ENCODE measurements at places on chromosomes 13 and 19. TPM values are rescaled to one million over a fixed set of nuclear protein-coding genes. Genes with fewer than 3 reads are reported as not detected.
A peak's percentile ranks its signal among the peaks of the same experiment; 100 is the strongest.

- peak; percentile 74 for DNase-seq
Observed at GRCh38 chr13:110538632-110539031, 22.9 kb downstream of the RAB20 start.

- no peak for DNase-seq
Observed at GRCh38 chr19:52464798-52465470, 11.6 kb downstream of the ZNF578 start.

CRX gene
- total RNA-seq: not detected

GRCh38 chr13:20206698-20207235 is 14.0 kb upstream of the GJB2 start:
- DNase-seq: no peak

DNA sequence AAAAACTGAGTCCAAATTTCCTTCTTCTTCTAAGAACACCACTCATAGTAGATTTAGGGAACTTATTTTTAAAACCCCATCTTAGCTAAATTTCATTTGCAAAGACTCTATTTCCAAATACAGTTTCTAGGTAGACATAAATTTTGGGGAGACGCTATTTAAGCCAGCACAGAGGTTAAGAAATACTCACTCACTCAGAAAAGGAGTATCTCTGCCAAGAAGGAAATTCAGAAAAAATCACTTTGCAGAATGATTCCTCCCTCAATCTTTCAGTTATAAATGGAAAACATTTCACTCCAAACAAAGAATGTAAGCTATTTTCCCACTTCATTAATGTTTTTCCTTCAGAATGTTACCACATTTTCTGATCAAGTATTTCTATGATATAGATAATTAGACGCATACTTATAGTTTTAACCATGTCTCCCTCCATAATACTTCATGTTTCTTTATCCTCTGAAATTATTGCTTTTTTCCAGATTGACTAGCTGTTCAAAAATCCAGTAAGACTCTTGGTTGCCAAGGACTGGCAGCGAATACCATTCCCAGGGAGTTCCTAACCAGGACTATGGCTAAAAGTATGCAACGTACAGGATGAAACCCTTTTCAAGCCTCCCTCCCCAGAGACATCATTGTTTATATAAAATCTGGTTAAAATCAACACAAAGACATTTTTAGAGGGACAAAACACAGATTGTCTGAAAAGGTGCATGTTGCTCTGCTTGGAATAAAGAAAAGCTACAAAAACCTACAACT is 52.5 kb upstream of the RXFP2 start:
- DNase-seq: no peak

- no peak for DNase-seq
Observed at GRCh38 chr13:69213396-69213795, 894.2 kb upstream of the ATXN8OS start.

NCR1 gene
- total RNA-seq: not detected

DNA sequence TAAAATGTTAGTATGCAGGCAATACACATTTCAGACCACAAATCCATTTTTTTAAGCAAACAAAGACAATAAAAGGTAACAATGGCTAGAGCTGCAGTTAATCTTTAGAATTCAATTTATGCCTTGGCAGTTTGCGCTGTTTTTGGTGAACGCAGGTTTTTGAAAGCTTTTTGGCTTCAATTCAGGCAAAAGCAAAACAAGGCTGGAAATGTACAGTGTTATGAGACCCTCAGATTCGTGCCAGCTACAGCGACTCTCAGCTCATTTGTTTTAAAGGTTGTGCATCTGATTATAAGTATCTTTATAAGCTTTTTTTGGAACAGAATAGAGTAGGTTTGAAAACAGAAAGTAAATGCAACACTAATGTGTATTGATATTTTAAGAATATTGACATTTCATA is 63.6 kb upstream of the SOX1 start:
- no peak for DNase-seq

DNA sequence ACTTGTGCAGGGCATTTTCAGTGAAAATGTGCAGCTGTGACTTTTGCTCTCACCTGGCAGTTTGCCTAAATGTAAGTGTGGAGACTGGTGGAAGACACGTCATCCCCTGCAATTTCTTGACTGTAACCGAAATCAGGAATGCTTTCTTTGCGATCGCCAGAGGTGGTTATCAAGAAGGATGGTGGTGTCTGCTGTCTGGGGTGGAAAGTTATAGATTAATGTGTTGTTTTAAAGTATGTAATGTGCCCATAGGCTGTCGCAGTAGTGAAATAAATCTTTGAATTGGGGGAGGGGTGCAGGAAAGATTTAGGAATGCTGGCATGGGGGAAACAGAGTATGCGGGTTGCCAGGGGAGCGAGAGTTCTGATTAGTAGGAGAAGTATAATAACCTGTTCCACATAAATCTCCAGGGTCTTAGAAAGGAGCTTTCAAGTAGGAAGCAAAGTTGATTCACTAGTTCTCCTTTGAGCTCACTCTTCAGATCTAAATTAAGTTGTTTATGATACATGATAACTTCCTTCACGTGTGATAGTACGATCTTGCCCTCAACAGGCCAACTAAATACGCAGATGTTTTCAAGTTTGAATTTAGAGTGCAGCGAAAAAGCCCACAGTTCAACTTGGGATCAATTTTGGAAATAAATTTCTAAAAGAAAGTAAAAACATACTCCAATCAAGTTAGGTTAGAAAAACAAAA is 1520.0 kb upstream of the SLC10A2 start:
- no peak for DNase-seq

OR7E24 gene
- not detected for total RNA-seq

SIAH3 gene
- total RNA-seq: not detected

DNA sequence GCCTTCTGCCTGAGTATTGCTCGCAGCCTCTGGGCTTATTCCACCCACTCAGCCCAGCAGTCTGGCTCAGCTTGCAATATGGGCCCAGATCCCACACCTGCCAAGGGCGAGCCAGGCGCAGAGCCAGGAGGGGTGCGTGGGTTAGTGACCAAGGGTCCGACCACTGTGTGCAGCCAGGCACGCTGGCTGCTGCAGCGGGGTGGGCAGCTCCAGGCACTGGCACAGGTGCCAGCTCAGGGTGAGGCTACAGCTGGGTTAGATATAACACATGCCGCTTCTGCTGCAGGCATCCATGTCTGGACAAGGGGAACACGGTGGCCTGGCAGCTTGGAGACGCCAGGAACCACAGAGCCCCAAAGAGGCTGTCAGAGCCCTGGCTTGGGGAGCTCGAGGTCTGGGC is 12.6 kb upstream of the URAD start:
- DNase-seq: no peak

KIR3DL1 gene
- total RNA-seq: not detected

DAND5 gene
- total RNA-seq: 9.1 TPM

LRG1 gene
- 0.22 TPM for total RNA-seq

KLK8 gene
- total RNA-seq: not detected

ONECUT3 gene
- total RNA-seq: not detected

- peak; percentile 85 for DNase-seq
Observed at GRCh38 chr19:11203194-11204075, 6.1 kb upstream of the KANK2 start.

TSC22D1 gene
- 223 TPM for total RNA-seq

DNA sequence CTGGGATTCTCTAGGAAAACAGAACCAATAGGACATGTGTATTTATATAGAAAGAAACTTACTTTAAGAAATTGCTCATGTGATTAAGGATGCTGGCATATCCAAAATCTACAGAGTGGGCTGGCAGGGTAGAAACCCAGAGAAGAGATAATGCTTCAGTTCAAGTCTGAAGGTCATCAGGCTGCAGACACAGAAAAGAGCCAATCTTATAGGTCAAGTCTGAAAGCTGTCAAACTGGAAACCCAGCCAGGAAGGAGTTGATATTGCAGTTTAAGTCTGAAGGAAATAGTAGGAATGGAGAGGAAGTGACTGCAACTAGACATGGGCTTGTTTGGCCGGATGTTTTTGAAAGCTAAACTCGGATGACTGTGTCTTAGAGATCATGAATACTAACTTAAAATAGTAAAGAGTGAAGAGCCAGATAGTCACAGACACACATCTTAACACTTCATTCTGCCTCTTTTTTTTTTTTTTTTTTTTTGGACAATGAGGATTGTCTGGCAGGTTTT is 125.3 kb upstream of the GPC6 start:
- no peak for DNase-seq

PRDX2 gene
- total RNA-seq: 684 TPM

- no peak for DNase-seq
Observed at GRCh38 chr19:45070861-45071544, 5.3 kb downstream of the ZNF296 start.

OBI1 gene
- total RNA-seq: 9.3 TPM

ZNF211 gene
- total RNA-seq: 8.6 TPM

DNA sequence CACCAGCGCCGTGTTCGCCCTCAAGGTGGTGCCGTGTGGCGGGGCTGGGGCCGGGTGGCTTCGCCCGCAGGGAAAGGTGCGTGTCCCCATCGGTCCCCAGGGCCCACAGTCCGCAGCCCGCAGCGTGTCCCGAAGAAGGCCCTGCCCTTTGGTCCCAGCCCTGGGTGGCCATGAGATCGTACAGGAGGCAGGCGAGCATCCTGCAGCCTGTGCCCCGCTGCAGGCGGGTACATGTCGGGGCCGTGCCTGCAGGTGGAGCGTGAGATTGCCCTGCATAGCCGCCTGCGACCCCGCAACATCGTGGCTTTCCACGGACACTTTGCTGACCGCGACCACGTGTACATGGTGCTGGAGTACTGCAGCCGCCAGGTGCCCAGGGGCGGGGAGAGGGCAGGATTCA is 1.5 kb downstream of the PLK5 start:
- DNase-seq: no peak

- DNase-seq: no peak
Observed at GRCh38 chr13:57045826-57046546, 94.7 kb upstream of the PRR20A start.

GRCh38 chr19:1351381-1351851 is 32.3 kb upstream of the NDUFS7 start:
- no peak for DNase-seq

SIGLEC10 gene
- 0.19 TPM for total RNA-seq

DNA sequence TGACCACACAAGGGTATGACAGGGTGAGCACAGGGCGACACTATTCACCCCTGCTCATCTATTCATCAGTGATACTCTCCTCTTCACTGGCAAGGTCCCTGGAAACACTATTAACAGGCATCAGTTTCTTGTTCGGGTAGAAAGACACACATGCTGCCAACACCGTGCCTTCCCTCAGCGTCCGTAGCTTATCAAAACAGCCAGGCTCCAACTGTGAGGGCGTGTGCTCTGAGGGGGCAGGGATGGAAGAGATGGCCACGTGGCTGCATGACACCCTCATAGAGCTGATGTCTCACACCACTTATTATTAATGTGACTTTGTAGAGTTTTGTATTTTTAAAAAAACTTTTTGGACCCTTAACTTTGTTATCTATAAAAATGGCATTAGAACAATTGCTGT is 160.3 kb downstream of the ITGBL1 start:
- no peak for DNase-seq

DNA sequence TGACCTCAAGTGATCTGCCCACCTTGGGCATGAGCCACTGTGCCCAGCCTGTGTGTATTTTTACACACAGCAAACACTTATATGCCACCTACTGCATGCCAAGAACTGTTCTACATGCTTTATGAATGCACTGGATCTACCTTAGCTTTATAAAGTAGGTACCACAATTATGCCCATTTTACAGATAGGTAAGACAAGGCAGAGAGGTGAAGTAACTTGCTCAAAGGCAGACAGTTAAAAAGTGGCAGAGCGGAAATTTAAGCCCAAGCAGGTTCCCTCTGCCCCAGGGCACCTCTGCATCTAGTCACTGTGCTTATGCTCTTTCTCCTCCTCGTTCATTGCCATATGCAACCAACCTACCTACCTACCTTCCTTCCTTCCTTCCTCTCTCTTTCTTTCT is 10.5 kb downstream of the ADAMTS10 start:
- DNase-seq: no peak

TMEM143 gene
- total RNA-seq: 105 TPM

GRCh38 chr13:44778761-44779484 is 202.8 kb upstream of the TSC22D1 start:
- no peak for DNase-seq

DNA sequence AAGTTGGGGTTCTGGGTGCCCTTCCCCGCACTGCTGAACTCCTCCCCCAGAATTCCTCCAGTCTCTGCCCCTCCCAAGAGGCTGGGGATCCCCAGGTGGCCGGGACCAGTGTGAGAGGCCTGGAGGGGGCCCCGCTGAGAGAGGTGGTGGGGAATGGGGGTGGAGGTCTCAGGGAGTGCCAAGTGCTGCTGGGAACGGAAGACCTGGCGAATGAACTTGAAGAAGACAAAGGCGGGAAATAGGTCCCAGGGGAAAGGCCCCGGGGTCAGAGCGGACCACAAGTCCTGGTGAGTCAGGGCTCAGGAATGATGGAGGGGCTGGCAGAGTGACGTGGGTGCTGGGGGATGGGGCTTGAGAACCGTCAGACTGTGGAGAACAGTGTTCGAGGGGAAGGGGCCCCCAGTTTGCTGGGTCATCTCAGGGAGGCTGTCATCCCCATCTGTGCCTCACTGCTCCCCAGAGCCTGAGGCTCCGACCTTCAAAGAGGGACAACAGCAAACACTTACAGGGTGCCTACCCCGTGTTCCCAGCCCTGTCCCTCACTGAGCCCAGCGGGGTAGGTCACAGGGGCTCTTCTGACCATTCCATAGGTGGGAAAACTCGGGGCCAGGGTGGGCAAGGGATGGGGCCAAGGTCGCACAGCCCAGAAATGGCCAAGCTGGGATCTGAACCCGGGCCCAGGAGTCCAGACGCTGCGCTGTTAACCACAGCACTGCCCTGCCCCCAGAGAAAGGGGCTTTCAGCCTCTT is 16.0 kb upstream of the SEMA6B start:
- peak; percentile 77 for DNase-seq

GRCh38 chr13:98293103-98293502 is 116.0 kb upstream of the RNF113B start:
- no peak for DNase-seq

DNA sequence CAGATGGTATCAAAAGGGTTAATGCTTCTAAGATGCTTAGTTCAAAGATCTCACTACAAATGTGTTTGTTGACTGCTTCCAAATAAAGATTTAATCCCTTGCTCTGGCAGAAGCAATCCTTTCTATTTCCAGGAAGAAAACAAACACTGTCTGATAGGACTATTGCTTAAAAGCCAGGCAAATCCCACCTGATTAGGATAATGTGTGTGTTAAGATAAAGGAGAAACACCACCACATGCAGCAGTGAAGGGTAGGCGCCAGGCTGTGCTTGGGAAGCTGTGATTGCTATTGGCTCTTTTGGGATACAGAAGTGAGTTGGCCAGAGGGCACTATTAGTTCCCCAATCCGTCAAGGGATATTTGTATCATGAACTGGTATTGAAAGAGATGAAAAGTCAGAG is 62.8 kb upstream of the LRCH1 start:
- DNase-seq: no peak

IL11 gene
- not detected for total RNA-seq

NOVA2 gene
- 3.7 TPM for total RNA-seq

GRCh38 chr13:33285420-33286124 is at the start of gene STARD13:
STARD13 (minus strand) TSS chr13:33285755; CDS start chr13:33285638, 117 bp downstream.
- peak; percentile 95 for DNase-seq

- DNase-seq: no peak
Observed at GRCh38 chr19:35253316-35254286, 4.8 kb downstream of the LSR start.

- DNase-seq: peak; percentile 72
Observed at GRCh38 chr19:35959040-35959967, 23.1 kb downstream of the LRFN3 start.
